ENCODE measurements at places on chromosomes 11 and 22. TPM values are rescaled to one million over a fixed set of nuclear protein-coding genes. Genes with fewer than 3 reads are reported as not detected.
A peak's percentile ranks its signal among the peaks of the same experiment; 100 is the strongest.

- peak; percentile 91 for DNase-seq
Measured at GRCh38 chr11:65381716-65382032, 772 bp downstream of the SLC25A45 start.

- DNase-seq: no peak
Measured at GRCh38 chr11:132717824-132718223, 814.5 kb downstream of the OPCML start.

DNA sequence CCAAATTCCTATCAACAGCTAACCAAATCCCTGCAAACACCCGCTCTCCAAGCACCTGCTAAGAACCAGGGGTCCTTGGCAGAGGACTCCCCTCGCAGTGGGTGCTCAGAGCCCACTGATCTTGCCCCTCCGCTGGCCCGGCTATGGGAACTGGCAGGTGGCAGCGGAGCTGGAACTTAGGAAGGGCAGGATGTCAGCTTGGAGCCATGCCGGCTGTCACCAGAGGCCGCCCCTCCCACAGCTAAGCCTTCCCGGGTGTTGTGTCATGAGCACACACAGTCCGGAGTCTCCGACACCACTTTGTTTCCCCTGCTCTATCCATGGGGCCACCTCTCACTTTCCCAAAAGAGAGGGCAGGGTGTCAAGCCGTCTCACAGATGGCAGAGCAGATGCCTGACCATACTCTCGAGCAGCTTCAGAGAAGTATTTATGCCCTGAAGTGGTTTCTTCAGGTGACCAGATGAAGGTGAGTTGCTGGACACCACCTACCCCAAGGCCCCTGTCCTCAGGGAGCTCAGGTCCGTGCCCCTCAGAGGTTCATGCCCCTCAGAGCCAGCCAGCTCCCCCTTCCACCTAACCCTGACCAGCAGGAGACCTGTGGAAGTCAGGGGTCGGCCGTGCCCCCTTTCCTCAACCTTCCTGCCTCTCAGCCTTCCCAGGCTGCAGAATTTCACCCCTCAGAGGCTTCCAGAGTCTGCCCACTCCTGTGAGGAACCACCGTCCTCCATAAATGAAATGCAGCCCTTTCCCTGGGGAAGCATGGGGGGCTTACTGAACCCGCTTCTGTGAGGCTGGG lies 545.7 kb upstream of the B3GAT1 start:
- no peak for DNase-seq

Gene LRRN4CL
- 5.0 TPM for total RNA-seq

Gene SUSD2
- total RNA-seq: 8.3 TPM

- no peak for DNase-seq
Measured at GRCh38 chr11:119371778-119372182, 9.7 kb downstream of the USP2 start.

Gene PGAP2
- total RNA-seq: 49.1 TPM

Gene OSM
- 0.36 TPM for total RNA-seq

DNA sequence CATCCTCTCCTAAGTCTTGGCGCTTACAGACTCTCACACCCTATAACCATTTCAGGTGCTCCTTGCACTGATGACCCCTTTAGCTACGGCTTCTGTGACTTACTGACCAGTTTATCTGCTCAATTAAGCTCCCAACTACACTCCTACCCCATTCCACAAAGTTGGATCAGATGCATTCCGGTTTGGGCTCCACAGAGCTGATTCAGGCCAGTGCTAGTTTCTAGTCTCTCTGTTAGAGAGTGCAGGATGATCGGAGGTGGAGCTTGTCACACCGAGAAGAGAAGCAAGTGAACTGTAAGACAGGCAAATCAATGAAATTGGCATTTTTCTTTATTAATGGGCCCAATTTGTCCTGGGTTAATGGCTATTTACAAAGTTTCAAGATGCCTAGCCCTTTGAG lies 436.8 kb upstream of the CADM1 start:
- DNase-seq: no peak

DNA sequence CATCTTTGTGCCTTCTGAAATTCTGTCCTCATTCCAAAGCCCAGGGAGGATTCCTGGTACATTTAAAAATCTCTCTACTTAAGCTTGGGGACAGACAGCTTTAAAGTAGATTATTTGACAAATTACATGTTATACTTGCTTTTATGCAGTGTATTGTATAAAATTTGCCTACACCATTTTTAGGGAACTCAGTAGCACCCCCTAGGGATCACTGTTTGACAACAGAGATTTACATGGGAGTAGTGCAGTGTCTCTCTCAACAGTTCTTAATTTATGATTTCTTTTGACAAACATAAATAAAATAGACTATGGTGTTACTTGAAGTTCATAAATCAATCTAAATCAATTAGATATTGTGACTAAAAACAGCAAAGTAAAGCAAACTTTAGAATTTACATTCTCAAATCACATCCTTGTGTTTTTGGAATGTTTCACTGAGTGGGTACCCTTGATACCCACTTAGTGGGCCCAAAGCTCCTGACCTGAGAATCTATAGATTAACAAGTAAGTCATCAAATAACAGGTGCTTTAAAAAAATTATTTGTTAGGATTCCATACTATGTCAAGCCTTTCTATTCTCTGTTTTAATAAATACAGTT lies 428.8 kb downstream of the DYNC2H1 start:
- no peak for DNase-seq

Gene SVIP
- 21.0 TPM for total RNA-seq

Gene HARBI1
- total RNA-seq: 4.8 TPM

Gene VSIG10L2
- 0.75 TPM for total RNA-seq

Gene VPS26B
- total RNA-seq: 46.9 TPM

DNA sequence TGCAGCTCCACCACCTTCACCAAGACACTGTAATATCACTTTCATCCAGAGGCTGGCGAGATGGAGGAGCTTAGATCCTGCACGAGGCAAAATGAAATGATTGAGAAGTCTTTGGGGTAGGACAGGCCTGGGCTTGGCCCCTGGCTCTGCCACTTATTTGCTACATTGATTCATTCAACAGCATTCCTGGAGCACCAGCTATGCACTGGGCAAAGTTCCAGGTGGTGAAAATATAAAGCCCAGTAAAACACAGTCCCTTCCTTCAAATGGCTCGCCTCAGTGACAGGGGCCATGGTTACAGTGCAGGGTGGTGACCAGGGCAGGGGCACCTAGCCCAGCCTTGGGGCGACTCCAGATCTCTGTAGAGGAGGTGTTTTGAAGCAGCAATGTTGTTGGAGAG lies 19.7 kb downstream of the ALX4 start:
- DNase-seq: no peak

Gene RPS3
- total RNA-seq: 3,031 TPM

Gene SLC2A11
- 15.0 TPM for total RNA-seq

- no peak for DNase-seq
Measured at GRCh38 chr11:94449029-94449428, 44.6 kb downstream of the MRE11 start.

DNA sequence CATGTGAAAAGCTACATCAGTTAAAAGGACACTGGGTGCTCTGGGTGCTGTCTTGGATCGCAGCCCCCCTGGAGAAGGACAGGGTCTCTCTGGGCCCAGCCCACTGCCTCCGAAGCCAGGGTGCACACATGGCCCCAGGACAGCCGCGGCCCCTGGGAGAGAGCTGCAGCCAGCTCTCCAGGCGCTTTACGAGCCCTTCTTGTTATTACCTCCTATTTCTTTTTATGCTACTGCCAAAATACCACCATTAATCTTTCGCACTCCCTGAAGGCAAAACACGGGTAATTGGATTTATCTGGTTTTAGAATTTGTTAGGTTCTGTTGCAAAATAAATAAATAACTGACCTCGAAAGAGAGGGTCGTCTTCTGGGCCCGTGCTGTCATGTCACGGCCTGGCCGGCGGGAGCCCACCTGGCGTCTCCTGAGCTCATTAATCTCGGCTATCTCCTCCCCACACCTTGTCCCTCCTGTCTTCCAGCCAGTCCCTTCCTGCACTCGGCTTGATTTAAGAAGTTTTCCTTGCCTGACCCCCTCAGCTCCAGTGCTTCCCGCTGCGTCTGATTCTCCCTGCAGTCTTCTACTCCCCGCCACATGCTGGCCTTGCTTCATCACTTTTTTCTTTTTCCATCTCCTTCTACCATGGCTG lies 611.7 kb downstream of the OPCML start:
- no peak for DNase-seq

DNA sequence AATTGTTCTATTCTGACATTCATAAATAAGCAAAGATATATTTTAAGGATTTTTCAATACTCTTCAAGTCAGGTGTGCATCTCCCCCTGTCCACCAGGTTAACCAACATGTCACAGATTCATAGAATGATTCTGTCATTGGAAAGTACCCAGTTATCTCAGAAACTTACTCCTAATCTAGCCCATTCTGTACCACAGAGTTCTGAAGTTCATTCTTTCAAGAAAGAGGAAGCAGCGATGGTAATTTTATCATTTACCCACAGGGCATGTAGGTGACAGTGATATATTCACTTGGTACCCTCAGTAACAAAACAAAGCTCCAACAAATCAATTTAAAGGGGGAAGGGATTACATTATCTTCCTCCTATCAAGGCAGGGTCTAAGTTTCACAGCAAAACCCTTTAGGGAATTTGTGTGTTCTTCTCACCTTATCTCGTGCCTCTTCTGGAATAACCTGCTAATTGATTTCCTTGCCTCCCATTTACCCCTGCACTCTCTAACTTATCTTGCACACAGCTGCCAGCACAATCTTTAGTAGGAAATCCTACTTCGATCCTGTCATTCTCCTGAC lies 19.0 kb upstream of the MPPED2 start:
- DNase-seq: no peak

Gene HOATZ
- total RNA-seq: not detected

DNA sequence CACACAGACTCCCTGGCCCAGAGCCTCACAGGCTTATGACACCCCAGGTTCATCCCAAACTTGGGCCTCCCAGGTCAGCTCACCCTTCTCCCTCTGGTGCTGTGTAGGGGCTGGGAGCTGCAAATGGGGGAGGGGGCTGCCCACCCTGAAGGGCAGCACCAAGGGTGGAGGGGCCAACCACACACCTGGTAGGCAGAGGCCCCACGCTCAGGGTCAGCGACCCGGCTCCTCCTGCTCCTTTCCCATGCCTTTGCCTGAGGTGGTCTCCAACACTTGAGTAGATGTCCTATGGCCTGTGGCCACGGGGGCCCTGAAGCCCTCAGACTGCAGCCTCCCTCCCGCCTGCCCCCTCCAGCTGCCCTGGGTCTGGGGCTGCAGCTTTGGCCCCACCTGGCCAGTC lies 3.4 kb downstream of the DGCR6 start:
- DNase-seq: no peak

Gene KCNK4
- not detected for total RNA-seq

Gene MOV10L1
- total RNA-seq: 0.26 TPM
